Chondrocyte (in vitro differentiated cells): ENCODE measurements at places on chromosomes 6 and 20. TPM values are rescaled to one million over a fixed set of nuclear protein-coding genes. Genes with fewer than 3 reads are reported as not detected.
A peak's percentile ranks its signal among the peaks of the same experiment; 100 is the strongest.

Gene IL17A
- not detected in 3 replicates for total RNA-seq

Gene WFDC5
- not detected in 3 replicates for total RNA-seq

Gene SAMD10
- 3.8 to 4.7 TPM (median 4.3 TPM) in 3 replicates for total RNA-seq

Gene RPN2
- total RNA-seq: 183 to 194 TPM (median 185 TPM) in 3 replicates

Gene RGS17
- total RNA-seq: 1.5 to 2.2 TPM (median 1.8 TPM) in 3 replicates

Gene STMND1
- total RNA-seq: not detected in 3 replicates

Gene UST
- 17.1 to 22.3 TPM (median 18.1 TPM) in 3 replicates for total RNA-seq

Gene ZFP64
- 23.7 to 26.8 TPM (median 24.6 TPM) in 3 replicates for total RNA-seq

- no peak for DNase-seq
These were observed 125.9 kb upstream of the MLN start for GRCh38 chr6:33929575-33930288.

DNA sequence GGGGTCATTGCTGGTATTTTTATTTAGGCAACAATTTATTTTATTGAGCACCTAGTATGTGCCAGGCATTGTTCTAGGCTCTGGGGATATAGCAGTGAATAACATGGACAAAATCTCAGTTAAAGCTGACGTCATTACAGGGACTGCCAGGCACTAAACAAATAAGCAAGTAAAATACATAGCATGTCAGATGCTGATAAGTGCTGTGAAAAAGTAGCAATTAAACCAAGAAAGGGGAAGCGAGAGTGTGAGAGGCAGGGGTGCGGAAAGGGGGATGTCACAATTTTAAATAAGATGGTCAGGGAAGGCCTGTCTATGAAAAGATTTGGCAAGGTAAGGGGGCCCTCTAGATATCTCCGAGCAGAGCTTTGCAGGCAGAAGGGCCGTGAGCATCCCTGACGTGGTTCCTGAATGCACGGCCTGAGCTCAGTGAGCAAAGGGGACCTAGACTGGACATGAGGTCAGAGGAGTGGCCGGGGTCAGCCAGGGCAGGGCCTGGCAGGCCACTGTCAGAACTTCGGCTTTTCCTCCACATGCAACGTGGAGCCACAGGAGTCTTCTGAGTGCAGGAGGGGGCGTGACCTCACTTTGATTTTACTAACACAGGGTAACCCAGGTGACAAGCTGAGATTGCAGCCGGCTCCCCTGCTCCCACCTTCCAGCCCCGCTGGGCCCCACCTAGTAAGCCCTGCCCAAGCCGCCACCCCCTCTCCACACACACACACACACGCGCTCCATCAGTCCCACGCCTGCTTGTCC, 24.2 kb upstream of the SIRPA start:
- no peak for DNase-seq

DNA sequence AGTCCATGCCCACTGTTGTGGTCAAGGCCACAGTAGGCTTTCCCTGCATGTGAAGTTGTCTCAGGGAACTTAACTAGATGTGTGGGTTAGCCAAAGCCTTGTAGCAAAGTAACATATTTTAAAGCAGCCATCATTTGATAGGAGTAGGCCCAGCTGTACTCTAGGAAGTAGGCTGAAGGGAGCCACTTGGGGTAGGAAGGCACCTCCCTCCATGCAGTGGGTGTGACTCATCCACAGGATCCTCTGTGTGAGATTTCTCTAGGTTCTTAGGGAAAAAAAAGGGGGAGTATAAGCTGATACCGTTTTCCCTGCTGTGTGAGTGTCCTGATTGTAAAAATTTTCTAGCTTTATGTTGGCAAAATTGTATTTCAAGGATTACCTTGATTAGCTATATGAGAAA, 44.7 kb downstream of the VAPB start:
- DNase-seq: no peak

- DNase-seq: no peak
These were observed 213.0 kb upstream of the LAMP5 start for GRCh38 chr20:9301129-9302090.

DNA sequence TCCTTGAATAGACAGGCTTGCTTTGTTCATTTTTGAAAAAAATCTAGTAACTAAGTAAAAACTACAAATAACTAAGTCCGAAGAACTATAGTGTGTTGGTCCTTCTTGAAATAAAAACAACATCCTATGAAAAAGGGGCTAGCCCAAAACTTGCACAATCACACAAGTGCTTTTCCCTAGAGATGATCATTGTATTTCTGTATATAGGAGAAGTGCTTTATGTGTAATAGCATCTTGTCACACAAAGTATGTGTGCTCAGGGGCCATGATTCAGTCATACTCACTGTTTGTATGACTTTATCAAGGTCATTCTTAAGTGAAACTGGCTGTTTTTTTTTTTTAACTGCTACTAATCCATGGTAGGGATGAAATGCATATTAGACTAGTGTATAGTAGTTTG, 179.8 kb downstream of the DTNBP1 start:
- DNase-seq: no peak

- no peak for DNase-seq
These were observed 2.1 kb upstream of the PERP start for GRCh38 chr6:138109042-138109997.

GRCh38 chr6:156782691-156783320, 5.6 kb downstream of the ARID1B start:
- DNase-seq: no peak

GRCh38 chr6:87075168-87075567, 19.7 kb downstream of the CGA start:
- no peak for DNase-seq

GRCh38 chr6:107510108-107510507, 20.2 kb downstream of the SOBP start:
- DNase-seq: no peak

DNA sequence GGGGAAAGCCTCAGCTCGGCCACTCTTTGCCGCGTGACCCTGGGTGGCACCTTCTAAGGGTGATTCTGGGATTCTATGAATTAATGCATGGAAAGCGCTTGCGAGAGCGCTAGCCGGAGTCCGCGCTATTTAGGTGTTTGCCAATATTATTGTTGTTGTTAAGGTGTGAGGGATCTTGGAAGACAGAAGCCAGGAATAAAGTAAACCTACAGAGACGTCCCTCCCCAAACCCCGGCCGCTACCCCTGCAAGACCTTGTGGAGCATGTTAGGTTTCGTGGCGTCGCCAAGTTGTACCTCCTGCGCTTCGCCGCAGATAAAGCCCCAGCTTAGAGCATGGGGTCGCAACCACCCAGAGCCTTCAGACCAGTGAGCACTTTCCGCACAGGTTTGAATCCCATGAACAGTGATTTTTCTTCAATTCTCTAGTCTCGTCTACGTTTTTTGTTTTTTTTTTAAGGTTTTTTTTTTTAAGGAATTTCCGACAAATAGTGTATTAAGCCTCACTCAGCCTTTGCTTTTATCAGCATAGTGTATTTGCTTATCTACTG, 16.9 kb upstream of the ZSCAN9 start:
- DNase-seq: no peak

DNA sequence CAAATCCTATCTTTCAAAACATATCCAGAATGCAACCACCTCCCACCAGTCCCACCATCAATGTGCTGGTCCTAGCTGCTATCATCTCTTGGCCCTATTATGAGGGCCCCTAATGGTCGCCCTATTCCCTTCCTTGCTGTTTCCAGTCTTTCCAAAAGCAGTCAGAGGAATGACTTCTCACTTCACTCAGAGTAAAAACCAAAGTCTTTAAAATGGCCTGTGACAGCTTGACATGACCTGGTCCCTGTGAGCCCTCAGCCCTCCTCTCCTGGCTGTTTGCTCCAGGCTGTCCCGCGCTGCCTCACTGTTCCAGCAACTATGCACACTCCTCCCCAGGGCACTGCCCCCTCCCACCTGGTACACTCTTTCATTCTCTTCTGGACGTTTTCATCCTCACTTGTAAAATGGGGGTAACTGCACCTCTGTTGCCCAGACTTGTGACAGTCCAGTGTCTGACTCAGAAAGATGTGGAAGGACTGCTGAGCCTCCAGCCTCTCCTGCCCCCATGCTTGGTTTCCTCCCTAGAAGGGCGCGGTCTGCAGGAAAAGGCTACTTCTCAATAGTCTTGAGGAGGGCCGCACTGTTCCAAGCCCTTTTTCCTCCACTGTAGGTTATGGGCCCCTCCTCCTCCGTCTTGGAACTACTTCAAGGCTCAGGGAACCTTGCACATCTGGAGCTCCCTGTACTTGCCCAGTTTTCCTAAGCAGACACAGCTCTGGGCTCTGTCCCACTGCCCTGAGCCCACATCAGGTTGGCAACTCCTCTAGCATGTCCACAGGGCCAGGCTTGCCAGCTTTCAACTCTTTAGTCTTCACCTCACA, 64.7 kb downstream of the MYH7B start:
- peak; percentile 41 for DNase-seq

DNA sequence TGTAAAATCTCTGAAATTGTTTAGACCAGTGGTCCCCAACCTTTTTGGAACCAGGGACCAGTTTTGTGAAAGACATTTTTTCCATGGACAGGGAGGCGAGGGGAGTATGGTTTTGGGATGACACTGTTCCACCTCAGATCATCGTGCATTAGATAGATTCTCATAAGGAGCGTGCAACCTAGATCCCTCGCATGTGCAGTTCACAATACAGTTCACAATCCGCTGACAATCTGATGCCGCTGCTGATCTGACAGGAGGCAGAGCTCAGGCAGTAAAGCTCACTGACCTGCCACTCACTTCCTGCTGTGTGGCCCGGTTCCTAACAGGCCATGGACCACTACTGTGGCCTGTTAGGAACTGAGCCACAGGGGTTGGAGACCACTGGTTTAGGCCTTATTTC, 115.2 kb downstream of the EPM2A start:
- no peak for DNase-seq

DNA sequence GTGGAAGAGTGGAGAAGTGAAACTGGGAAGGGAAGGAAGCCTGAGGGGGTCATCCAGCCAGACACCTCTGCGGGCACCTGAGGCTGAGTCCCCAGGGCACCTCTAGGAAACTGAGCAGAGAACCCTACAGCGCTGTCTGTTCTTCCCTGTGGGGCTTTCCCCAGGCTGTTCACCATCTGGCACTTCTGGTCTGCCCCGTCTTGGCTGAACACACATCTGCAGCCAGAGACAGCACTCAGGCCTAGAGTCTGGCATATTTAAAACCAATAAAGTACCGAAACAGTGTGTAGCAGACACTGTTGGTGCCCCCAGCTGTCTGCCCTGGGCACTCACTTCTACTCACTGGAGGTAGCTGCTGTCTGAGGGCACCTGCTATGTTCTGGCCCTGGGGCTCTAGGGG, 9.4 kb upstream of the ARFGEF2 start:
- peak; percentile 26 for DNase-seq

DNA sequence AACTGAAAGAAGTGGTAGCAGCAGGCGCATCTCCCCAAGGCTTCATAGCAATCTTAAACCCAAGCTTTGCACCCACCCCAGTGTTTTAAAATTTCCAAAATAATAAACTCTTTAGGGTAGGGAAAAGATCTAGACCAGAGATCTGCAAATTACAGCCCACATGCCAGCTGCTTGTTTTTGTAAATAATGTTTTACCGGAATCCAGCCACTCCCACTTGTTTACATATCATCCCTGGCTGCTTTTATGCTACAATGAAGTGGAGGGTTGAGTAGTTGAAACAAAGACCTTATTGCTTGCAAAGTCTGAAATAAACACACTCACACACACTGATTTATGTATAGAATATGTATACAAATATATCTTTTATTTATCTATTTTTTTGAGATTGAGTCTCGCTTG, 30.0 kb downstream of the SLX4IP start:
- DNase-seq: no peak

DNA sequence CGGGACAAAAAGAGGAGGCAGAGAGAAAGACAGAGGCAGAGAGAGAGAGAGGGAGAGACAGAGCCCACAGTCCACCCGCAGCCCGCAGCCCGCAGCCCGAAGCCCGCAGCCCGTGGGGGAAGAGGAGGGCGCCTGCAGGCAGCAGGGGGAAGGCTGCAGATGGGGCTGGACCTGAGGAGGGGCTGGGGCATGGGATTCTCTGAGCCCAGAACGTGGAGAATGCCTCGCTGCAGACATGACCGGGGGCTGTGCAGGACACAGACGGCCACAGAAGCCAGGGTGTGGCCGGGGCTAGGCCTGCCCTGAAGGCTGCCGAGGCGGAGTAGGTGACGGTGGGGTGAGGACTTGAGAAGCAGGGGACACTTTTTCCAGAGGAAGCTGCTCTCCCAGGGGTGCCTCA, 6.5 kb upstream of the SLCO4A1 start:
- DNase-seq: no peak

DNA sequence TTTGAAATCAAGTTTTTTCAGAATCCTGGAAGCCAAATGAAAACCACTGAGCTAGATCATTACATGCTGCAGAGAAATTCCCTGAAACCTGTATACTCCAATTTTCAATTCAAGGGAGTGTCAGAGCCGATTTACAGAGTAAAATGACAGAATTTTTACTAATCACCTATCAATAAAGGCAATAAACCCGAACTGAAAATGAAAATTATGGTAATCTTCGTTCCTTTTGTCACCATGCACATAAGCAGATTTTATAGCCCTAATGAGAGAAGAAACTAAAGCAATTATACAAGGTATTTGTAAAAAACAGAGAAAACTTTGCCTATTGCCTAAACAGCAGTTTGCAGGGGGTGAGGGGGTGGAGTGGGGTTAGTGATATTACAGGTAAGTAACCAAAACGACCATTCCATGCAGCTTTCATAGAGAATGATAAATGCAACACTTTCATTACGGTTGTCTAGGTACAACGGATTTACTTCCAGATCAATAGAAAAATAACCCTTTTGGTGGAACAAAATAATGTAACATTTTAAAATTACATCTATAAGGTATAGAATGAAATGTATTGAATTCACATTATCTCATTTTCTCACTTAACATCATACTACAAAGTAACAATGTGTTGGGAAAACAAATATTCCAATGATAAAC, 115.2 kb upstream of the BEND6 start:
- DNase-seq: no peak

DNA sequence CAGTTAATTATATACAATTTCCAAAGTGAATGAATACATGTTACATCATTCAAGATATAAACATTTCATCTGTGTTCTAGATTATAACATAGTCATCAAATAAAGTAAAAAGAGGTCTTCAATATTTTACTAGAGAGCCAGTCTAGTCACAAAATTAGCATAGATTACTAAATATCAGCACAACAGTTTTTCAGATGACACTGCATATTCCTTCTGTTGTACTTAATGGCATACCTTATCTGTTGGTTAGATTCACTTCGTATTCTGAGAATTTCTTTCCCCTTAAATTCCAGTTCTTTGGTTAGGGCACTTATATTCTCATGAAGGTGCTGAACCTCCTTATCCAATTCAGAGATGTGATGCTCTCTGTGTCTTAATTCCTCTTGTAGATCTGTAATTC, 39.8 kb upstream of the MCM9 start:
- no peak for DNase-seq

GRCh38 chr6:56866917-56867522, 87.9 kb upstream of the BEND6 start:
- DNase-seq: no peak

GRCh38 chr6:100877851-100878250, 3.3 kb downstream of the ASCC3 start:
- no peak for DNase-seq

- DNase-seq: no peak
These were observed 228.9 kb upstream of the SMLR1 start for GRCh38 chr6:130598021-130598989.
